Head of caudate nucleus (tissue), 42 donors: ENCODE measurements at places on chromosomes 6 and 20.

DNA sequence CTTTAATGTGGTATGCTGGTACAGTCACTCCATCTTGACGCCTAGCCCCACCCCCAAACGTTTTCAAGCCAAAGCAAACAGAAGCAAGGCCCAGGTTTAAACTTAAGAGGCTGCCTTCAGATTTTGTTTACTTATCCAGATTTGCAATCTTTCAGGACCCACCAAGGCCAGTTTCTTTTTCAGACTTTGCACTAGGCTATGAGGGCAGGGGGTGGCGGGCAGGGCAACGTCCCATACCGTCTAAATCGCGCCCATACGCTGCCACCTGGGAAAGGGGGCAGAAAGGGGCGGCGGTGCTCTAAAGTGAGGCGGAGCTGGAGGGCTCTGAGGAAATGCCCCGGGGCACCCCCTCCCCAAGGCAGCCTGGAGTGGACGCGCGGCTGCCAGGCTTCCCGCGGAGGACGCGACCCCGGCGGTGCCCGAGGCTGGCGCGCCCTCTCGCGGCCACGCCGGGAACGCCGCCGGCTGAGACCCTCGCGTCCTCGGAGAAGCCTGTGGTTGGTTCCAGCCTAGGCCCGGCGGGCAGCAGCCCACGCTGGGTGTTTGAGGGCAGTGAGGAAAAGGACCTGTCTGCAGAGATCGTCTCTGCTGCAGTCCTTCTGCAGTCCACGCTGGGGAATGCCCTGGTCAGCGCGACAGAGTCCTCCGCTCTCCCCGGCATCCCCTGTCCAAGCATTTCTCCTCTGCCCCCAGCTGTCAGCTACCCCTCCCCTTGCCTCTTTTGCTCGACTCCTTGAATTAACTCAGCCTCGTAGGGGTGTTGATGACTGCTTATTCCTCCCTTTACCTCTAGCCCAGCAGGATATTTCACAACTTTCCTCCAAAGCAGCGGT lies 129.2 kb upstream of the PRND start:
- peak; percentile 67 for DNase-seq

GRCh38 chr20:19408971-19409370 lies 196.5 kb downstream of the SLC24A3 start:
- no peak for DNase-seq

- DNase-seq, result no peak
Measured at GRCh38 chr6:45450132-45450531, 72.4 kb upstream of the SUPT3H start.

GRCh38 chr20:5222919-5223634 lies 93.7 kb downstream of the PROKR2 start:
- DNase-seq, result peak; percentile 79

DNA sequence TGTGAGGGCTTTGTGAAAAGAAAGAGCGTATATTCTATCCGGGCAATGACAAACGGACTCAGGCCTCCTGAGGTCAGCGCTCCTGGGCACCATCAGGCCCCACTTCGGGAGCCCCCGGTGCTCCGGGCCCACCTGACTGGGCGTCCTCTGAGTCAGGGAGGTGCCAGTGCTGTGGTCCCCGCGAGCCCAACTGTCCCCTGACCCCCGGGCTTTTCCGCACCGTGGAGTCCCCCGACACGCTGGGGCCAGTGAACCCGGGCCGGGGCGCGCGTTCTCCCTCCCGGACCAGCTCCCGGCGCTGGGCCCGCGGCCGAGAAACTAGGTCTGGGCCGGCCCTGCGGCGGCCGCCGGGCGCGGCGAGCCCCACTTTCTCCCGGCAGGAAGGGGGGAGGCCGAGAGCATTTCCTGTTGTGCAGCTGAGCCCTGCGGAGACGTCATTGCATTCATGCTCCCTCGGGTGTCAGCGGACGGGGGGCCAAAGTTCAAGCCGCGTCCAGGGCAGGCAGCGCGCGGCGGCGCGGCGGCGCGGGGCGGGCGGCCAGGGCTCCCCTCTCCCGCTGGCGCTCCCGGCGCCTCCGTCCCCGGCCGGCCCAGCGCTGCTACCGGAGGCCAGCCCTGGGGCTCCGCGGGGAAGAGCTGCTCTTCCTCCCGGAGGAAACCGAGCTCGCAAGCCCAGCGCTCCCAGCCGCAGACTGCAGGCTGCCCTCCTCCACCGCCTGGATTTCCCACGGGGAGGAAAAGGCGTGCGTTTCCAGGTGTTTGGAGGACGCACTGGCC lies 18.3 kb downstream of the HIVEP2 start:
- DNase-seq, result peak; percentile 77

DNA sequence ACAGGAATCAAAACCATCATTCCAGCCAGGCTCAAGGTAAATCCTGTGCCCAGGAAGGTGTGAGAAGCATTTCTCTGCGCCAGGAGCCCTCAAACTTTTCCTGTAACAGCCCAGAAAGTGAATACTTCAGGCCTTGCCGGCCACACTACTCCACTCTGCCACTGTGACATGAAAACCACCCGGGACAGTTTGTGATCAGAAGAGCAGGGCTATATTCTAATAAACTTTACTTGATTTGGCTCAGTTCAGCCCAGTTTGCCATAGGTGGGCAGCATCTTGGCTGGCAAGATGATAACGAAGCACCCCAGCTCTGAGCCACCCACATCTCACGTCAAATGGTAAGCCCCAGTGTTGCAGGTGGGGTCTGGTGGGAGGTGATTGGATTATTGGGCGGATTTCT lies 249.4 kb downstream of the DLL1 start:
- DNase-seq, result no peak
